Stimulated activated CD8-positive, alpha-beta memory T cell treated with anti-CD3 and anti-CD28 coated beads, Interleukin-7, amount 100 ng/mL, for 1 hour (primary cell): ENCODE measurements at places on chromosomes 1 and 21.

GRCh38 chr1:30778154-30778978 lies 20.8 kb upstream of the LAPTM5 start:
- no peak for DNase-seq

GRCh38 chr1:65332821-65333220 lies 23.5 kb downstream of the DNAJC6 start:
- no peak for DNase-seq

DNA sequence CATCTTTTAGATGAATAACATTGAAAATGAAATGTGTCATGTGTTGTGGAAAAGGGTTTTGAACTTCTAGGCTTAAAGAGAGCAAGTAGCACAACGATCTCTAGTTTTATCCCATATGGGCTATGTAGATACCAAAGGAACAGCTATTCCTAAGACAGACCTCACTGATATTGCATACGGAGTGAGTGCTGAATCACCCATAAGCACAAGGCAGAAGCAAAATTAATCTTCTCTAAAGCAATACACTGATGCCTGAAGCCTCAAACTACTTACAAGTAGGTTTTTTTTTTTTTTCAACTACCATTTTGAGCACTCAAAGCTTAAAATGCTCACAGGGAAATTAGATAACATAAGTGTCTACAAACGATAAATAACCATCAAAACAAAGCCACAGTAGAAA lies 5.0 kb upstream of the KMO start:
- DNase-seq, result no peak

DNA sequence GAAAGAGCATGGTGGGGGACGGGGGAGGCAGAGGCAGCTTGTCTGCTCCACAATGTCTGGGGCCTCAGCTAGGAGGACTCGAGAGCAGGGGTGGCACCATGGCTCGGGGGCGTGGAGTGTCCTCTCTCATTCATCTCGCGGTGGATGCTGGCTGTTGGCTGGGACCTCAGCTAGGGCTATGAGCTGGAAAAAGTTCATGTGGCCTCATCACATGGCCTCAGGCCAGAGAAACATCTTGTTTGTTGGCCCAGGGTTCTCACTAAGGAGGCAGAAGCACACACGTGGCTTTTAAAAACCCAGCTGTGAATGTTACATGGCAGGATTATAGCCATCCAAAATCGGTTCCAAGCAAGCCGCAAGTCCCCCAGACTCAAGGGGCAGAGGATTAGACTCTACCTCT lies 6.2 kb upstream of the CENPS start:
- DNase-seq, result no peak

- no peak for DNase-seq
Measured at GRCh38 chr1:203478231-203478630, 2.6 kb downstream of the PRELP start.

DNA sequence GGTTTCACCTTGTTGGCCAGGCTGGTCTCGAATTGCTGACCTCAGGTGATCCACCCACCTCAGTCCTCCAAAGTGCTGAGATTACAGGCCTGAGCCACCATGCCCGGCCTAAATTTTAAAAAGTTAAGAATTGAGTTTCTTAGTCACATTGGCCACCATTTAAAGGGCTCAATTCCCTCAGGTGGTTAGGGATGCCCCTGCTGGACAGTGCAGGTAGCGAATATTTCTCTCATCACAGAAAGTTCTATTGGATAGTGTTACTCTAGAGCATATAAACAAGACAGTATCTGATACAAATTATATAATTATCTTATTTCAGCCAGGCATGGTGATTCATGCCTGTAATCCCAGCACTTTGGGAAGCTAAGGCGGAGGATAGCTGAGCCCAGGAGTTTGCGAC lies 320.2 kb downstream of the ZP4 start:
- no peak for DNase-seq

DNA sequence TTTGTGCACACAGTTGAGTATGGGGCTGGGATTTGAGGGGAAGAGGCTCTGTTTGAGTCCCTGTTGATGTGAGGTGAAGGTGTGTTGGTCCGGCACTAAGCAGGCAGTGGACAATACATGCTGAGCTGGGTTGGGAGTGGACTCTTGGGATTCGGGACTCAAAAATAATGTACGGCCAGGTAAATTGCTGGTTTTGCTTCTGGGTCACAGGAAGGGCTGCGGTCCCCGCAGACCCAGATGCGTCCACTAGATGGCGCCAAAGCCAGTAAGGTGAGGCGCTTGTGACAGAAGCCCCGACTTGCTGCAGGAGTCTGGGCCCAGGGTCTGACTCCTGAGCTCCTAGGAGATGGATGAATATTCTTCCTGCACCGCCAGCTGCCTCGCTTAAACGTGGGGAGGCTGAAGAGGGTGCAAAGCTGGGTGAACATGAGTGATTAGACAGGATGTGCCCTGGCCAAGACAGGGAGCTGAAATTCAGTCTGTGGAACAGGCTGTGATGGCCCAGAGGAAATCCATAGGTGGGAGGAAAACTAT lies 61.4 kb downstream of the ACBD3 start:
- DNase-seq, result peak; percentile 78

DNA sequence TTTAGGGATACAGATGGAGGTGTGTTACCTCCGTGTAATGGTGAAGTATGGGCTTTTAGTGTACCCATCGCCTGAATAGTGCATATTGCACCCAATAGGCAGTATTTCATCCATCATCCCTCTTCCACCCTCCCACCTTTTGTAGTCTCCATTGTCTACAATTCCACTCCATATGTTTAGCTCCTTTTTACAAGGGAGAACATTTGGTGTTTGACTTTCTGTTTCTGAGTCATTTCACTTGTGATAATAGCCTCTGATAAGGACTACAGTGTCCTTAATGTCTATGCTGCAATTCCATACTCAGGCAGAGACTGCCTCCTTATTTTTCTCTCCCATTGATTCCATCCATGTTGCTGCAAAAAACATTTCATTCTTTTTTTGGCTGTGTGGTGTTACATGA lies 48.7 kb downstream of the OVGP1 start:
- DNase-seq, result no peak

DNA sequence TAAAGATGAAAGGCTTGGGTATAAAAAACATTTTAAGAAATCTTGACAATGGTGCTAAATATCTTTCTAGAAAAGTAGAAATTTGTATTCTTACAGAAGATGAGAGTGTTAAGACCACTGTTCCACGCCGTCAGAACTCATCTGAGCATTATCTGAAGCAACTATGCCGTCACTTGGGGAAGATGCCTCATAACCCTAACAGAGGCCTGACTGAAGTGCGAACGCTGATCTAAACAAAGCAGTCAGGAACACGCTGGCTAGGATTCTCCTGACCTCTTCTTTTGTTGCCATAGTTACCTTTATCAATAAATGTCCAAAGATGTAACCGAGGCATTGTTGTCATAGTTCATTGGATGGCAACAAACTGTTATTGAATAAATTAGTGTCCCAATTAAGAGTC lies 612.4 kb downstream of the LTN1 start:
- DNase-seq, result no peak

DNA sequence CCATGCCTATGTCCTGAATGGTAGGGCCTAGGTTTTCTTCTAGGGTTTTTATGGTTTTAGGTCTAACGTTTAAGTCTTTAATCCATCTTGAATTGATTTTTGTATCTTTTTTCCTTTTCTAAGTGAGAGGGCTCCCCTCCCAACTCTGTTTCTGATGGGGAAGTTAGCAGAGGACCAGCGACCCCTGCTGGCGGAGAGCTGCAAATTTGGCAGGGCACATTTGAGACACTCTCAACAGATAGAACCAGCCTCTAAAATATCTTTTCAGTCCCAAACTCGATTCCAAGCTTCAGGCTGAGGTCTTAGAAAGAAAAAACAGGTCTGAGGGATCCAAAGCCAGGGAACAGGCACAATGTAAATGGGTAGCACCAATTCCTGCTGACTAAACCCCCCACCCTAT lies 32.5 kb downstream of the LRRC3 start:
- no peak for DNase-seq

GRCh38 chr1:42312576-42313212 lies 22.3 kb downstream of the FOXJ3 start:
- no peak for DNase-seq

GRCh38 chr1:9600861-9601834 lies 12.4 kb downstream of the TMEM201 start:
- no peak for DNase-seq

DNA sequence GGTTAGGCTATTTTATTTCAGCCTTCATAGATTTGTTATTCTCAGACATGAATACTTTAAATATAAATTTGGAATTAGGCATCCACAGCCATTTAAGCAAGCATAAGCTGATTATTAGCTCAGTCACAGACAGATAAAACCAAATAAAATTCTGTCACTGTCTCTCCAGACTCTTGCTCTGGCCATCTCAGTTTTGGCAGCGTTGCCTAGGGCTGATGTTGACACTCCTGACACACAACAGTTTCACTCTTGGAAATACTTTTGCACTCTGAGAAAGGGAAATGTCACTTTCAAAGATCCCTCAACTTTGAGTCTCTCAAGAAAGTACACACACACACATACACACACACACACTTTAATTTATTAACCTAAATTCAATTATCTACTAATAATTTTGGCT lies 372.7 kb downstream of the BRINP3 start:
- DNase-seq, result no peak

GRCh38 chr1:183043872-183044854 lies 20.9 kb downstream of the LAMC1 start:
- DNase-seq, result no peak

DNA sequence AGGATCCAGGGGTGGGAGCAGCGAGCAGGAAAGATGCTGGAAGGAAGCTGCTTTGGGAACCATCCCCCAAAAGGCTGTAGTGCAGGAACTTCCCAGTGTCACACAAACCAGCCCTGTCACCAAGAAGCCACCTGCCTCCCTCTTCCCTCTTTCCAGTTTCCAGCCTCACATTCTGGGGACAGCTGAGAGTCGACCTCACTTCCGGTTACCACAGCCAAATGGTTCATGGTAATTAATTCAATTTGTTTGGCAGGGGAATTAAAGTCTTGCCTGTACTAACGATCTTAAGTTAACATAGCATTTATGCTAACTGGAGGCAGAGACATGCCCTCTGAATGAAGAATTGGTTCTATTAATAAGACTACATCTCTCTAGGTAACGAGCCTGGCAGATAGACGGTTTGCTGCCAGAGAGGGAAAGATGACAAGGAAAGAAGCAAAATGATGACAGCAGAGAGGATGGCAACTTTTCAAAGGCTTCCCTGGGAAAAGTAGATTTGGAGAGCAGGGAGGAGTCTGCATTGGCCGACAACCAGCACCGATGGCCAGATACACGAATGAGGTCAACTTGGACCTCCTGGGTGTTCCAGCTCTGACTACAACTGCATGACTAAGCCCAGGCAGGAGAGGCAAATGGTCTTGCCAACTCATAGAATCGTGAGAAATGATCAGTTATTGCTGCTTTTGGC lies 64.1 kb downstream of the TMCO4 start:
- DNase-seq, result no peak

DNA sequence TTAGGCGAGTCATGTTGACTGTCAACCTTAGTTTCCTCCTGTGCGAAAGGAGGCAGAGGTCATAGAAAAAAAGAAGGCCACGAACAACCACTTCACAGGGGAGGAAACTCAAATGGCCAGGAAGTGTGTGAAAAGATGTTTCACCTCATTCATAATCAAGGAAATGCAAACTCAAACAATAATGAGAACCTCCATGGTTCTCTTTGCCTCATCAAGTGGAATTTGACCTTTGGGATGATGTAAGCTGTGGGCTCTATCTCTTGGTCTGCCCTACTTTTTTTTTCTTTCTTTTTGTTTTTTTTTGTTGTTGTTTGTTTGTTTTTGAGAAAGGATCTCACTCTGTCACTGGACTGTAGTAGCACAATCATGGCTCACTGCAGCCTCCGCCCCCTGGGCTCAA lies 55.9 kb upstream of the GRHL3 start:
- no peak for DNase-seq

DNA sequence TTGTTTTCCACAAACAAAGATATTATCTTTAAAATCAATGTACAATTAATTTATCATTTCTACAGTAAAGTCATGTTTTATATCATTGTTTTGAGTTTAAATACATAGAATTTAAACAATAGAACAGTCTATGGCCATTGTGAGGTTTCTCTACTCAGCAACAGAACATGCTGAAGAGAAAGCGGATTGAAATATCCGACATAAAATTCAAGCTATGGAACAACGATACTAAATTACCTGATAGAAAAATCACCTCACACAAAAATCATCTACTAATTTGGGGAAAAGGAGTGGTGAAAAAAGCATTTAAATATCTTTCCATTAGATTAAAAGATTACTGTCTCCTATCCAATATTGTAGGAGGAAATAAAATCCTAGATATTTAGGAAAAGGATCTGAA lies 12.6 kb downstream of the CDKN2C start:
- no peak for DNase-seq

- no peak for DNase-seq
Measured at GRCh38 chr1:7388141-7388487, 383.0 kb upstream of the VAMP3 start.

DNA sequence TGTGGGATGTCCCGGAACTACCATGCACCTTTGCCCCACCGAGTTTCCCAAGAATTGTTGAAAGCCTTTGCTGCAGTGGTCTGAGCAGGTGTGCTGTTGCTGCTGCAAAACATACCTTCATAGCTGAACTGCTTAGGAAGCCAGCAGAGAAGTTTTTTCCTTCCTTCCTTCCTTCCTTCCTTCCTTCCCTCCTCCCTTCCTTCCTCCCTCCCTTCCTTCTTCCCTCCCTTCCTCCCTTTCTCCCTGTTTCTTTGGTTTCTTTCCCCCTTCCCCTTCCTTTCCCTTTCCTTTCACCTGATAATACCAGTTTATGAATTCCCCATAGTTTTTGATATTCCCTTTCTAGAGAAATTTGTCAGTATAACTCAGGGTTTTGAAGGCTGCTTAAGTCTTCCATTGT lies 10.8 kb upstream of the SH3D21 start:
- DNase-seq, result no peak

DNA sequence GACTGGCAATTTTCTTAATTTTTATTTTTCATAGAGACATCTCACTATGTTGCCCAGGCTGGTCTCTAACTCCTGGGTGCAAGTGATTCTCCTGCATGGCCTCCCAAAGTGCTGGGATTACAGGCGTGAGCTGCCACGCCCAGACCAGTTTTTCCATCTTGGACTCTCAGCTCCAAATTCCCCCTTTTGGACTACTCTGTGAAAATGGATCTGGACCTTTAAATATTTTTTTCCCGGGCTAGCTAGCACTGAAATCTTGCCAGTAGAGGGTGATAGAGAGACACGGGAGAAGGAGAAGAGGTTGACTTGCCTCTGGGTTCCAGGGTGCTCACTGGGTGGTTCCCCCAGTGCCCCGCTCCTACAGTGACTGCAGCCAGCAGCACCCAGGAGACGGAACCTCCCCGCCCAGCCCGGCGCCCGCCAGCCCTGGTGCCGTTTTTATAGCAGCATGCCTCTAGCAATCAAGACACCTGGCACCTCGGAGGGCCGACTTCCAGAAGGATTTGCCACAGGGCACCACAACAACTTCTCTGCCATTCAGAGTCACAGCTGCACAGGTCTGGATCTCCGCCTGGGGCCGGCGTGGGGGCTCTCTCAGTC lies 34.7 kb upstream of the SCCPDH start:
- DNase-seq, result no peak
